Caco-2 (cell line): ENCODE measurements at places on chromosomes 11 and 22. TPM values are rescaled to one million over a fixed set of nuclear protein-coding genes. Genes with fewer than 3 reads are reported as not detected.

Gene KCNE3
- total RNA-seq: 48.1 and 58.2 TPM in 2 replicates

Gene NRXN2
- 6.5 and 7.6 TPM in 2 replicates for total RNA-seq

Gene OOSP3
- total RNA-seq: 0.39 TPM in 1 of 2 replicates, not detected in the other

Gene GAS2
- 9.4 and 11.1 TPM in 2 replicates for total RNA-seq

Gene SLC25A18
- 0.14 TPM in 1 of 2 replicates, not detected in the other for total RNA-seq

Gene RAG2
- total RNA-seq: not detected in 2 replicates

Gene KRTAP5-1
- not detected in 2 replicates for total RNA-seq

Gene MMP12
- not detected in 2 replicates for total RNA-seq

Gene FAM111B
- total RNA-seq: 49.3 and 55.8 TPM in 2 replicates

- H3K27me3 ChIP-seq: no peaks in the 10 kb centered on the region
- peak overlapping the region; percentile 100 for H3K27ac ChIP-seq
- H3K4me1 ChIP-seq: peaks cover 14% of the 10 kb centered on the region; the same call in 1 of the 2 replicates
- no peaks in the 10 kb centered on the region for H3K36me3 ChIP-seq
Measured at GRCh38 chr22:27919942-27920755, 1.1 kb upstream of the PITPNB start.

GRCh38 chr11:61102667-61103571 lies 630 bp downstream of the CD5 start:
- no peak overlapping the region for H3K4me3 ChIP-seq
- DNase-seq: no peak
- no peak overlapping the region for H3K27ac ChIP-seq
- no peaks in the 10 kb centered on the region for H3K36me3 ChIP-seq
- H3K4me1 ChIP-seq: no peaks in the 10 kb centered on the region

DNA sequence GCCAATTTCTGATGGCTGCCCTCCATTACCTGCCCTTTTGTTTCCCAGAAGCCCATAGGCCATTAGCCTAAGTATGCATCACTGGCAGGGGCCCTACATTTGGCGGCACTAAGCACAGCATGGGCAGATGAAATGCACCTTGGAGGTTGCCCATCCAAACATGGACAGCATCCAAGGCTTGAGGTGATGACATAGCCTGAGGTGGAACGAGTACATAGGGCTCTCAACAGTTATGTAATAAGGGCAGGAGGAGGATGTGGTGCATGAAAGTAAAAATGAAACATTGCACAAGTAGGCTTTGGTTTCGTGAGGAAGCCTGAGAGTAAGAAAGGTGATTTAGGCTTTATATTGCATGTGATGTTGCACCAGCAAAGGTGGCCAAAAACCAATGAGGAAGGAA lies 148.1 kb downstream of the FAM76B start:
- no peaks in the 10 kb centered on the region for H3K4me1 ChIP-seq
- DNase-seq: no peak
- H3K27ac ChIP-seq: no peak overlapping the region
- no peak overlapping the region for H3K4me3 ChIP-seq
- H3K27me3 ChIP-seq: 0 out of 2 replicates have a peak, but pooled peaks cover 1% of the 10 kb centered on the region

DNA sequence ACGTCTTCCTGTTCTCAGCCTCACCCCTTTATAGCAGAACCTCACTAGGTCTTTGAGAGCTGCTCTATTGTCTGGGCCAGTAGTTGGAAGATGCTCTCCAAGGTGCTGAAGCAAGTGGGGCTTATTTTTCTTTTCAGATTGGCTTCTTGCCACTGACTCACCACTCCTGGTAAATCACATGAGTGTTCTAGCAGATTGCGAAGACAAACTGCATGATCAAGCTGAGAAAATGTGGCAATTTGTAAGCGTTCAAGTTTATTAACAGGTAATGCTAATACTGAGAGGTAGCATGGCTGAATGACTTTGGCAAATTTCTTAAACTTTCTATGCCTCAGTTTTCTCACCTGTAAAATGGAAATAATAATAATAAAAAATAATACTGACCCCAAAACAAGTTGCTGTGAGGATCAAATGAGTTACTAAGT lies 59.2 kb downstream of the CACNG2 start:
- no peaks in the 10 kb centered on the region for H3K4me1 ChIP-seq
- H3K4me3 ChIP-seq: no peak overlapping the region
- peak; percentile 42 for DNase-seq
- no peaks in the 10 kb centered on the region for H3K27me3 ChIP-seq

DNA sequence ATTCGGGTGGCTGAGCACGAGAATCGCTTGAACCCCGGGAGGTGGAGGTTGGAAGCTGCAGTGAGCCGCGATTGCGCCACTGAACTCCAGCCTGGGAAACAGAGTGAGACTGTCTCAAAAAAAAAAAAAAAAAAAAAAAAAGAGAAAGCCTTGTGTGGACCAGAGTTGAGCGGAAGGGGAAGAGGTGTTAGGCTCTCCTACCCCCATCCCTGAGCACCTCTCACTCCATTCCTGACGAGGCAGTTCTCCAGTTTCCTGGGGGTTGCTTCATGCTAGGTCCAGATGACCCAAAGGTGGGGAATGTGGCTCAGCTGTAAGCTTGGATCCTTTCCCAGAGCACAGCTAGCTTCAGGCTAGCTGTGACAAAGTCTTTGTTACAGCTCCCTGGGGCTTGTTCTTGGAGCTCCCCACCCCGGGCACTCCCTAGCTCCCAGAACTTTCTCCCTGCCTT lies 8.8 kb upstream of the DNAL4 start:
- H3K4me1 ChIP-seq: no peaks in the 10 kb centered on the region
- no peak overlapping the region for H3K27ac ChIP-seq
- no peaks in the 10 kb centered on the region for H3K27me3 ChIP-seq
- no peak for DNase-seq

DNA sequence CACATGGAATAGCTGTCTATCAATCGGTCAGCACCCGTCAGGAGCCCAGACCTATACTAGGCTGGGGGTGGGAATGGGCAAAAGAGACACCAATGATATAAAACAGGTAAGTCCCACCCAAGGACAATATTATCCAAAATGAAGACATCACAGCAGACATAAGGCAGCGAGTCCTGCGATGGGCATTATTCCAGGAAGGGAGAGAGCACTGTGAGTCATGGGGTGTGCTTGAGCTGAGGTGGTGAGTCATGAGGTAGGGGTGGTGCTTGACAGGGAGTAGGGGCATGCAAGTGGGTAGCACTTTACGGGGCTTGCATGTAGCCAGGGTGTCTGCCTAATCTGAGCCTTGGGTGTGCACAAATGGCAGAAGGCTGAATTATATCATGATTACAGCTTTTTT lies 605.0 kb upstream of the CADM1 start:
- H3K4me3 ChIP-seq: no peak overlapping the region
- no peaks in the 10 kb centered on the region for H3K4me1 ChIP-seq
- DNase-seq: no peak
- no peak overlapping the region for H3K27ac ChIP-seq

DNA sequence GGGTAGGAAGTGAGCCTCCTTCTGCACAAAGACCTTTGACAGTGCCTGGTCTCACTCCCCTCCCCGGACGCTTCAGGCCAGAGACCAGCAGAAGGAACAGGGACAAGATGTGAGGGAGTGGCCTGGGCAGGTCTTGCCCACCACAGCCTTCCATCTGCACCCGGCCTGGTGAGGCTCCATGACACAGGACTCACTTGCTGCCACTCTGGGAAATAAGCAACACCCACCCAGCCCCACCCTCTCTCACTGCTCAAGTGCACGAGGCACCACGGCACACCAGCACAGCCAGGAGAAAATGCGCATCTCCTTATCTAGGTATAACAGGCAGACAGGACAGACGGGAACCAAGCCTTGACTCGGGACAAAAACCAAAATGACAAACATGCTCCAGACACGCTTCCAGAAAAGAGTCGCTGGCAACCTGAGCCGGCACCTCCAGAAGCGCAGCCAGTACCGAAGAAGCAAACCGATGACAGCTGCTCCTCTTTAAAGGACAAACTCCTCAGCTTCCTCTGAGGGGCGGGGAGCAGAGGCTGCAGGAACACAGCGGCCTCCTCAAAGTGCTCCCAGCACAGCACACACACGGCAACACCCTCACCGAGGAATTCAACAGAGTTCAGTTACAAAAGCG lies 41.7 kb downstream of the BRD1 start:
- H3K36me3 ChIP-seq: peaks cover 2% of the 10 kb centered on the region
- no peaks in the 10 kb centered on the region for H3K4me1 ChIP-seq

DNA sequence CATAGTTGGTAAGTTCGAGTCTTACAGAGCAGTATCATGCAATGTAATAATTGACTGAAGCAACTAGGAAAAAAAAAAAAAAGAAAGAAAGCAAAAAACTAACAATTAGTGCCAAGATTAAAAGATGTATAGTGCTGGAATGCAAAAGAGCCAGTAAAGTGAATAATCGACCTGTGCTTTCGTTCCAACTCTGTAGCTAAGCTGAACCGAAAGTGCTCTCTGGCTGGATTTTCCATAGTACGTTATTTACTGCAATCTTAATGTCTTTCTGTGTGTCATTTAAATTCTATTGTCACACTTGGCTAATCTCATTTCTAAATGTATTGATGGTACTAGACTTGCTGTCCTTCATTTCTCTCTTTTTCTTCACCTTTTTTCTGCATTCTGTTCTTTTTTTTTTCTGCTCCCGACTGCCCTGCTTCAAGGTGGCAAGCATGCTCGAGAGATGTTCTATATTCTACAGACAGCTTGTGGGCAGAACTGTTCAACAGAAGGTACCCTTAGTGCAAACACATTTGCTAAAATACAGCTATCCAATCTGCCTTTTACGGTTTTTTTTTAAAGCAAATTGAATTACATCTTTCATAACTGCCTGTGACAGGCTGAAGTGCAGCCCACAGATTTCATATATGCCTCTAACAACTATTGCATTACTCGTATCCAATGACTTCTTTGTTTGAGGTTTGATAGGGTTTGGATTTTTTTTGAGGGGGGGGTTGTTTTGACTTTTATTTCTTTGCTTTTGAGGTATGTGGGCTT lies 204.2 kb upstream of the MTNR1B start:
- DNase-seq: no peak
- H3K4me1 ChIP-seq: no peaks in the 10 kb centered on the region

DNA sequence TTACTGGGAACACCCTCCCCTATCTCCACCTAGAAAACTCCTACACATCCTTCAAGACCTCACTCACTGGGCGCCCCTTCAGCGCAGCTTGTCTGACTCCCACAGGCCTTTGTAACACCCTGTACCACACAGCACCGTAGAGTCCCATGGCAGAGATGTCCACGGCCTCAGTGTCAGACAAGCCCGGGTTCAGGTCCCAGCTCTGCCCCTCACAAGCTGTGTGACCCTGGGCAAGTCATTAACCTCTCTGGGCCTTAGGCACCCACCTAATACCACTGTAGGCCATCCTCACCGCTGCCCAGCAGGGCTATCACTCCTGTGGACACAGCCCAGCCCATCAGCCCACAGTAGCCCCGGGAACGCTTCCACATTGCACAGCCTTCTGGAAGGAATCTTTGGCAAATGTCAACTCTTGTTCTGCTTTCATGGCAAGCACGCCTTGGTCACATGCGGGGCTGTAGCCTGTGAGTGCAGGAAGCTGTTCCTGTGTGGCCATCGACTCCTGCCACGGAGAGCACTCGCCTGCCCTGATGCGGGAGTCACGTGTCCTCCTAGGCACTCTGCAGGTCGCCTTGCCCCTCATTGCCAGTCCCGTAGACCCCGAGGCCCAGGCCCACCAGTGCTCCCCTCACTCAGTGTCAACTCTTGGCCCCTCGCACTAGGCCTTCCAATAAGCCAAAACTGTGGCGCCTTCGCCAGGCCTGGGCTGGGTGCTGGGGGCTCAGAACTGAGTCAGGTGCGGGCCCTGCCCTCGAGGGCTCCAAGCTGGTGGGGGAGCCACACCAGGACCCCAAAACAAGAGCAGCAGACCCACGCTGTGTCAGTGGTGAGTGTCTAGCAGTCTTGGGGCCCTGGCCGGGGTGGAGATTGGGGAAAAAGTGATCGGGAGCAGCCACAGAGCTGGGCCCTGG lies 32.9 kb upstream of the RFPL3 start:
- H3K27ac ChIP-seq: no peak overlapping the region
- H3K4me1 ChIP-seq: no peaks in the 10 kb centered on the region
- no peaks in the 10 kb centered on the region for H3K27me3 ChIP-seq
- no peaks in the 10 kb centered on the region for H3K36me3 ChIP-seq
- DNase-seq: no peak

DNA sequence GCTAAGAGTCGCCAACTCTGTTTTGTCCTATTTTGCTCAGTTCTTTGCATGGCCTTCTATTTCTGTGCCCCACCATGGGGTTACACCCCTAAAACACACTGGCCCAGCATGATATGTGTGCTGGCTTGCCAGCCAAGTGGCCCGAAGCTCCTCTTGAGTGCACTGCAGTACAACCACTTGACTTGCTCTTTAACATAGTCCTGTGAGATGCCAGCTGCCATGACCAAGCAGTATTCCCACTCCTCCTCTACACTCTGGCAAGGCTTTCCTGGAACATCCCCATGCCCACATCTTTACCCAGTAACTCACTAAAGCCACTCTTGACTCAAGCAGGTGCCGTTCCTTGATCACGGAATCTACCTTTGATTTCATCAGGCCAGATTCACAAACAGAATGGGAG lies 102.9 kb upstream of the GAL start:
- H3K36me3 ChIP-seq: 0 out of 2 replicates have a peak, but pooled peaks cover 3% of the 10 kb centered on the region
- no peaks in the 10 kb centered on the region for H3K4me1 ChIP-seq

DNA sequence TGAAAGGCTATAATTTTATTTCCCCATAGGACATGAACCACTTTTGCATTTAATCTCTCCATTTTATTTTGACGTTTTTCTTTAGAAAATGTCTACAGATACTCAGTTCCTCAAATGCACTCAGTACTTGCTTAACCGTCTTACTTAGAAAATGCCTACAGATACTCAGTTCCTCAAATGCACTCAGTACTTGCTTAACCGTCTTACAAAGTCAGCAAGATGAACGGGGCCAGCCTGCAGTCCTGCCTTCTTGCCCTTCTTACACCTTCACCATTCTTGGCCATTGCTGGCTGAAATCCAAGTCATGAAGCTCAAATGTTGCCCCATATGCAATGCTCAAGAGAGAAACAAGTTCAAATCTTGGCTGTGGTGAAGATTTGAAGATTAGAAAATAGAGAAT lies 34.1 kb downstream of the CSNK2A3 start:
- no peak for DNase-seq
- H3K4me3 ChIP-seq: no peak overlapping the region
- H3K27me3 ChIP-seq: no peaks in the 10 kb centered on the region
- 0 out of 2 replicates have a peak, but pooled peaks cover 4% of the 10 kb centered on the region for H3K4me1 ChIP-seq
- H3K27ac ChIP-seq: no peak overlapping the region
- no peaks in the 10 kb centered on the region for H3K36me3 ChIP-seq

GRCh38 chr22:42683578-42684283 lies 34.5 kb upstream of the CYB5R3 start:
- no peaks in the 10 kb centered on the region for H3K27me3 ChIP-seq
- DNase-seq: no peak
- H3K27ac ChIP-seq: no peak overlapping the region
- H3K4me3 ChIP-seq: no peak overlapping the region
- H3K36me3 ChIP-seq: no peaks in the 10 kb centered on the region
- peaks cover 44% of the 10 kb centered on the region for H3K4me1 ChIP-seq

GRCh38 chr11:230431-230830 lies 5.7 kb downstream of the SIRT3 start:
- H3K4me1 ChIP-seq: no peaks in the 10 kb centered on the region
- H3K36me3 ChIP-seq: no peaks in the 10 kb centered on the region
- no peak for DNase-seq
- no peak overlapping the region for H3K4me3 ChIP-seq
- H3K27me3 ChIP-seq: no peaks in the 10 kb centered on the region
